Stimulated activated CD8-positive, alpha-beta memory T cell treated with anti-CD3 and anti-CD28 coated beads, Interleukin-4, amount 100 ng/mL, for 4 hours (primary cell): ENCODE measurements at places on chromosomes 7 and 10.

DNA sequence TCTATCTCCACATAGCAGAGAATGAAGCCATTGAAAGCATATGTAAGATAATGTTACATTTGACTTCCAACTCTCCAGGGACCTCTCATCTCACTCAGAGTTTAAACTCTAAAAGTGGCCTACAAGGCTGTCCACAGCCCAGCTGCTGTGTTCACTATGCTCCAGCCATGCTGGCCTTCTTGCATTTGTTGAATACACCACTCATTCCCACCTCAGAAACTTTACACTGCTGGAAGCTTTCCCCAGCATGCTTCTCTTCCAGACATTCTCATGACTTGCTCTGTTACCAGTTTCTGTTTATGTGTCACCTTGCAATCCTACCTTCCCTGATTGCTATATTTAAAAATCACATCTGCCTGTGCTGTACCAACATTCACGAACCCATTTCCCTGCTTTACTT lies 167.2 kb downstream of the WNT2 start:
- no peak for DNase-seq

DNA sequence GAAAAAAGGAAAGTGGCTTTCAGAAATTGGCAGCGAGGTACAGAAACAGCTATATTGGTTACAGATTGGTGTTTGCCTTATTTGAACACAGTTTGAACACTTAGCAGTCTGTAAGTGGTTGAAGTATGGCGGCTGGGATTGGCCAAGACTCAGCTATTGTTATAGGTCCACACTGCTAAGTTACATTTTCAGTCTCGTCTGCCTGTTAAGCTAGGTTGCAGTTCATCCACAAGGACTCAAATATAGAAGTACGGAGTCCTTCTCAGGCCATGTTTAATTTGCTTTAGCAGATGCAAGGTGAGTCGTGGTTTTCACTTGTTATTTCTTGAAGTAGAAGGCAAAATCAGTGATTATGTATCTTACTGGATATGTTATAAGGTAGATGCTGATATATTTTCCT lies 73.1 kb downstream of the STK31 start:
- no peak for DNase-seq

- DNase-seq: no peak
These were observed 12.0 kb upstream of the SP8 start for GRCh38 chr7:20798694-20799121.

- no peak for DNase-seq
These were observed 22.6 kb upstream of the SLF2 start for GRCh38 chr10:100890141-100890672.

DNA sequence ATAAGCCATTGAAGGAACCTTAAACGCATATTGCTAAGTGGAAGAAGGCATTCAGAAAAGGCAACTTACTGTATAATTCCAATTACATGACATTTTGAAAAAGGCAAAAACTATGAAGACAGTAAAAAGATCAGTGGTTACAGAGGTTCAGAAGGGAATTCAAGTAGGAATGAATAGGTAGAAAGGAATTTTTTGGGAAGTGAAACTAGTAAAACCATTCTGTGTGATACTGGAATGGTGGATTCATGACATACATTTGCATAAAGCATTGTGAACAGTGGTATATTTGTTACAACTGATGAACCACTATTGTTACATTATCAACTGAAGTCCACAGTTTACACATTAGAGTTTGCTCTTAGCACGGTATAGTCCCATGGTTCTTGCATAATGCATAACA lies 114.2 kb upstream of the GPR22 start:
- DNase-seq: no peak

DNA sequence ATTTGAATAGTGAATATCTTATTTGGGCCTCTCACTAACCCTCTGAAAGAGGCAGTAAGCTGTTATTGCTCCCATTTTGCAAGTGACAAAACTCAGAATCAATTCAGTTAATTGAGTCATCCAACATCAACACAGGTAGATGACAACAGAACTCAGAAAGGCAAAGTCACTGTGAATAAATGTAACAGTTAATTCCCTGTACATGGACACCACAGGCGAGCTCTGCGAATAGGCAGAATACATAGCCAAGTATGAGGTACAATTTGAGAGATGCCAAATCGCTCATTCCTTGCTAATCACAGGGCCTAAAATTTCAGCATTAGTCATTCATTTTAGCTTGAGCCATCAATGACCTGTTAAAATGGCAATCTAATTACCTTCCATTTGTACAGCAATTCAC lies 52.6 kb upstream of the HECTD2 start:
- no peak for DNase-seq

- no peak for DNase-seq
These were observed 75.3 kb downstream of the C10orf90 start for GRCh38 chr10:126595160-126595559.

DNA sequence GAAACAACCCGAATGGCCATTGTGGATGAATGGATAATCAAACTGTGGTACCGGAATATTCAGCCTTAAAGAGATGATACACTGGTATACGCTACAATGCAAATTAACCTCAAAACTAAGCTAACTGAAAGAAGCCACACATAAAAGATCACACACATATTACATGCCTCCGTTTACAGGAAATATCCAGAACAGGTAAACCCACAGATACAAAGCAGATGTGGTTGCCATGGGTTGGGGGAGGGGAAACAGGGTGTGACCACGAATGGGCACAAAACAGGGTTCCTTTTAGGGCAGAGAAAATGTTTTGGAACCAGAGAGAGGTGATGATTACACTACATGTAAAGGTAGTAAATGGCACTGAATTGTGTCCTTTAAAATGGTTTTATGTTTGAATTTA lies 16.6 kb downstream of the ESYT2 start:
- no peak for DNase-seq

DNA sequence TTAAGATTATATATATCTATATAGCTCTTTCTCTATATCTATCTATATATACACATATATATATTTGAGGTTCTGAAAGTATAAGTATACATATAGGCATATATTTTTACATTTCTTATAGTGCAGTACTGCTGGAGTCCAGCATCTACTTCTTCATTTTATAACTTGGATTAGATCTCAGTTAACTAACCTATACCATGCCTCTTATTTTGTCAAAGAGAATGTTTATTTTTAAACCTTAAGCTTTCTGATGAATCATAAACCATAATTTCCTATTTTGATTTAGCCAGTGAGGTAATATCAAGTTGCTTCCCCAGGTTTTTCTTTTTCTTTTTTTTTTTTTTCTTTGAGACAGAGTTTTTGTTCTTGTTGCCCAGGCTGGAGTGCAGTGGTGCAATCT lies 8.1 kb downstream of the ZNF32 start:
- no peak for DNase-seq

DNA sequence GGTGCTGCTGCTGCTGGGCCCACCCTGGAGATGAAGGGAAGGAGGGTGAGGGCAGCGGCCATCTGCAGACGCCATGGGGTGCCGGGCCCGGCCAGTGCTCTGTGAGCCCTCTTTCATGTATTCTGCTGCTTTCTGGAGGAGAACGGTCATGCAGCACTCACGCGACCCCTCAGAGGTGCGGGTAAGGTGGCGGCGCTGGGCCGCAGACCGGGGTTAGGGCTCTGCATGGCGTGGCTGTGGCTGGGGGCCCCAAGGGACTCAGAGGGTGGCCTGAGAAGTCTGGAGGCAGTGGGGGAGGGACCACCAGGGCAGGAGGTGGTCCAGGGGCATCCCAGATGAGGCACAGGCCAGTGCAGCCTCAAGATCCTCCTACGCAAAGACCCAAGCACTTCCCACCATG lies 275.5 kb downstream of the ELFN1 start:
- no peak for DNase-seq

- DNase-seq: no peak
These were observed 3.9 kb upstream of the ITGB1 start for GRCh38 chr10:32961895-32962369.

GRCh38 chr7:133001727-133002126 lies 80.2 kb downstream of the CHCHD3 start:
- DNase-seq: no peak

DNA sequence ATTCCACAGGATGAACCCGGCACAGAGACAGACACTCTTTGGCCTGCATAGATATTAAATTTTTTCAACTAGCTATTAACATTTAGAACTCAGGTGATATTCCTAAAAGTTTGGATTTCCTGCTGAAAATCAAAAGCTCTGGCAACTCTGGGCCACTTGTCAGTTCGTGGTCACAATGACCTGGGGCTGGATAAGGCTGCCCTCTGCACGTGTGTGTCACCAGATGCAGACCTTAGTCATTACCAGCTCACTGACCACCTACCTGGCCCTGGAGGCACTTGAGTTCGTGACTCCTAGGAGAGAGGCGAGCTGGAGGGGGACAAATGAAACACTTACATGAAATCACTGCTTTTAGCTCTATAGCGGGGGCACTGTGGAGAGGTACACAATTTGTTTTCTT lies 126.5 kb downstream of the HIPK2 start:
- no peak for DNase-seq

GRCh38 chr10:130037169-130037661 lies 73.1 kb upstream of the EBF3 start:
- no peak for DNase-seq

- no peak for DNase-seq
These were observed 632.6 kb downstream of the KCNMA1 start for GRCh38 chr10:77004917-77005564.
